ENCODE measurements at places on chromosomes 7 and 10. TPM values are rescaled to one million over a fixed set of nuclear protein-coding genes. Genes with fewer than 3 reads are reported as not detected.

NOS3 gene
- 67.0 TPM for total RNA-seq

DNA sequence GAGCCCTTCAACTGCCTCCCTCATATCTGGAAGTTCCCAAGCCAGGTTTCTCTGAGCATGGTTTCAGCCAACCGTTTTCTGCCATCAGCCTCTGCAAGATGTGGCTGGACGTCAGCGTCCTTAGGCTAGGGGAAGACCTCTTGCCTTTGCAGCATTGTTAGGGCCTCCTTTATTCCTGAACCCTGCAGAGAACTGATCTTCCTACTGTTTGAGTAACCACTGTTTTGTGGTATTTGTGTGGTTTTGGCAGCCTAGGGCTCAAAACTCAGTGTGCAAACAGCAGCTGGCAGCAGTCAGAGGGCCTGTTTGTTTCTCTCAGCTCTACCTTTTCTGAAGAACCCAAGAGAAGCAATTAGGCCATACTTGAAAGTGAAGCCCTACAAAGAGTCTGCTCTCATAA lies 83.4 kb upstream of the SEMA3E start:
- no peak for DNase-seq

SMKR1 gene
- 0.63 TPM for total RNA-seq

TMEM178B gene
- total RNA-seq: 0.07 TPM

SLC26A4 gene
- total RNA-seq: 3.4 TPM

DNA sequence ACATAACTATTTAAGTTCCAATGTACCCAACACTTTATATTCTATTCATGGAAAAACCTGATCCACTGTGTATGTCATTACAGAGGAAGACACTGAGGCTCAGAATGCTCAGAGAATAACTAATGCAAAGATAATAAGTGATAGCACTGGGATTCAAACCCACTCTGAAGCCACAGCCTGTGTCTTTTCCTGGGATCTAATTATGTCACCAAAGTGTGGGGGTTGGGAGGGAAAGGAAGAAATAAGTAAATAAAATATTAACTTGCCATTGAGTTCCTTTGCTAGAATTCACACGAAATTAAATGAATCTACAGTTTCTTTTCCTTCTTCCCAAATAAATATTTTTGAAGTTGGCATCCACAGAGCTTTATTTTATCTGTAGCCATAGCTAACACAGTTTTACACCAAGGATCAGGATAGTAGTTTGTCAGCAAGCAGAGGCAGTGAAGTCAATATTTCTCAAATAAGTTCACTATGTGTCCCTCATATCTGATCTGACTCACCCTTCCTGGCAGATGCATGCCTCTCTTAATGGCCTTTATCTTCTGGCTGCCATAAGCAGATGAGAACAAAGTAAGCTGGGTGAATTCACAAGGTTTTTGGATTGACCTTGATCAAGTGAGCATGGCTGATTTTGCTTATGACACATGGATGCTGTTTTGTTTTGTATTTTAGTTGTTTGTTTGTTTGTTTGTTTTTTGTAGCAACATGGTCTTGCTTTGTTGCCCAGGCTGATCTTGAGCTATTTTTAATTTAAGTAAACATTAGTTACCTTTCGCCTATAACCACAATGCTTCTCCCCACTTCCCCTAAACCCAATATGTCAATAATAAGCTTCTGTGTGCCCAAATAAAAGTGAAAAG lies 6.3 kb downstream of the RAPGEF5 start:
- DNase-seq: no peak

DNA sequence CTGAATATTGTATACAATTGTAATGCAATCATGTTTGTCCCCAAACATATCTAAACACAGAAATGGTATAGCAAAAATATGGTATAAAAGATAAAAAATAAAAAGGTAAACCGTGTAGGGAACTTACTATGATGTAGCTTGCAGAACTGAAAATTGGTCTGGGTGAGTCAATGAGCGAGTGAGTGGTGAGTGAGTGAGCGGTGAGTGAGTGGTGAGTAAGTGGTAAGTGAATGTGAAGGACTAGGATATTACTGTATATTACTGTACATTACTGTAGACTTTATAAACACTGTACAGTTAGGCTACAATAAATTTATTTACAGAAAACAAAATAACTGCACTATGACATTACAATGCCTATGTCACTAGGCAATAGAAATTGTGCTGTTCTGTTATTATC lies 1163.2 kb upstream of the SORCS1 start:
- no peak for DNase-seq

DNA sequence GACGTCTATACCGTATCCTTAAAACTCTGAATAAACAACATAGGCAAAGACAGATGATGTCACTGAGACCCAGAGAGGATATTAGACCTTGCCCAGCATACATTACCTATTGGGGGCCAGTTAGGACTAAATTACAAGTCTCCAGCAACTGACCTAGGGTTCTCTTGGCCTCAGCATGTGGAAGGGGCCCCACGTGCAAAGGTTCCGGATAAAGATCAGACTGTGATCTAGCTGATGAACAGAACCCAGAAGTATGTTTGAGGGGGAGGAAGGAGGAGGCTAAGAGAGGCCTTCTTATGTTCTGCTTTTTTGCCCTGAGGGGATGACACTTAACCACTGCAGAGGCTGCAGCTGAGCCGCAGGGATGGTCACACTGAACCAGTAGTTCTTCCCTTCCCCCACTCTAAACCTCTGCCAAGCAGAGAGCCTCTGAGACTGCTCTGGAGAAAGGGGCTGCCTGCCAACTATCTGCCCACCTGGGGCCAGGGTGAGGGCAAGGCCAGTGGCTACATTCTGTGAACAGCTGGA lies 24.0 kb upstream of the KMT2C start:
- no peak for DNase-seq

DNA sequence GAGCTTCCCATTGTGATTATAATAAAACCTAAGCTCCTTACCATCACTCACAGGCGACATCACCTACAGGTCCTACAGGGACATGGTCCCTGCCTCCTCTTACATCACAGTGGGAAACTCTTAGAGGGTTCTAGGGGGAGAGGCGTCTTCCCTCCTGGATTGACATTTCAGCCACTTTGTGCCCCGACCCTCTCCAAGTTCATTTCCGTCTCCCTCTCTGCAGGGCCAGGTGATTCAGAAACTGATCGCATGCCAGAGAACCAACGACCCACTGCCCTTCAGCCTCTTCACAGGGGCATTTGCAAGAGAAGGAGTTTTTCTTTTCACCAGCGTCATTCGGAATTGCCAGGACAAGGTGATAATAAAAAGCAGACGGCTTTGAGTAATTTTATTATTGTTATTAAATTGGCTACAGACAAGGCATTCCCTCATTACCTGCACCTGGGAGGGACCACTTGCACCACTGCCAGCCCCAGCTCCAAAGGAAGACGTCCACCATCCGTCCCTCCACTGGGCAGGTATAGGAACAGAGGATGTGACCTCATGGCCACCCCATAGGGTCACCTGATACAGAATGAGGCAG lies 85.8 kb upstream of the CUX1 start:
- no peak for DNase-seq

CNNM1 gene
- 0.04 TPM for total RNA-seq

TBX20 gene
- 5.9 TPM for total RNA-seq

DNA sequence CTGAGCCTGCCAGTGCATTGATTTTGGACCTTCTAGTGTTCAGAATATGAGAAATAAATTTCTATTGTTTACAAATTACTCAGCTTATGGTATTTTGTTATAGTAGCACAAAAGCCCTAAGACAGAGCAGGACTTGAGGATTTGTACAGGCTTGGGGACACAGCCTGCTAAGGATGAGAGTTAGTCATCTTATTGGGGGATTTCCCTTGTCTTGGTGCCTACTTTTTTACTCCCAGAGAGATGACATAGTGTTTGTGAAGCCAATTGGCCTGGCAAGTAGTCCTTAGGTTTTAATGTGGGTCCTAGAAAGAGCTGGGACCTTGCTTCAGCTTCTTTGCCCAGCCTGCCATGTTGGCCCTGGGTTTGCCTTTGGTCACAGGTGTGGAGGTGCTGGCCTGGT lies 364.0 kb downstream of the REEP3 start:
- no peak for DNase-seq

CHST3 gene
- total RNA-seq: 12.9 TPM

DNA sequence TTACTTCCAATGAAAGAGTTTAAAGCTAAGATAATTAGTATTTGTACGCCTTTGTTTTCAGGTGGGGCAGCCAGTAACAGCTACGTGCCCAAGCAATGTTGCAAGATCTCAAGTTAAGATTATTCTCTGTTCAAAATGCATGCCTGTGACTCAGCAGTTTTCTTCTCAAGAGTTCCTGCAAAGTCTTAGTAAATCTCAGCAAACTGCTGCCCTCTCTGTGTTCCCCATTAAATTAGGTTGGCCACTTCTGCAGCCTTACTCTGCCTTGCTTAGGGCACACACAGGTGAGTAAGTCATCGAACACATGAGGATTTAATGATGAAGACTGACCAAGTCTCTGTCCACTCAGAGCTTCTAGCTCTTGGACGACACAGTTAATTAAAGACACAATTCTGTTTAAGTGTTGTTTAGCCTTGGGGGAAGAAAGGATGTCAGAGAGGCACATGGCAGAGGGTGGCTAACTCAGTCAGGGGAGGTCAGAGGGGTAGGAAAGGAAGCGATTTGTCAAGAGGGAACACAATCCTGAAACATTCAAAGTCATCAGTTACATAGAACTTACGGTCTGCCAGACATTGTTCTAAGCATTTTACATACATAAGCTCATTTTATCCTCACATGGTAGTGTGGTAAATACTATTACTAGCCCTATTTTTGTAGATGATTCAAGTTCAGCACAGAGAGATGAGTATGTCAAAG lies 20.2 kb upstream of the SLC35G1 start:
- no peak for DNase-seq

- DNase-seq: no peak
Measured at GRCh38 chr10:128147669-128148068, 21.4 kb upstream of the MKI67 start.

ZNF804B gene
- not detected for total RNA-seq
